ENCODE measurements at places on chromosomes 5 and 9. TPM values are rescaled to one million over a fixed set of nuclear protein-coding genes. Genes with fewer than 3 reads are reported as not detected.

DNA sequence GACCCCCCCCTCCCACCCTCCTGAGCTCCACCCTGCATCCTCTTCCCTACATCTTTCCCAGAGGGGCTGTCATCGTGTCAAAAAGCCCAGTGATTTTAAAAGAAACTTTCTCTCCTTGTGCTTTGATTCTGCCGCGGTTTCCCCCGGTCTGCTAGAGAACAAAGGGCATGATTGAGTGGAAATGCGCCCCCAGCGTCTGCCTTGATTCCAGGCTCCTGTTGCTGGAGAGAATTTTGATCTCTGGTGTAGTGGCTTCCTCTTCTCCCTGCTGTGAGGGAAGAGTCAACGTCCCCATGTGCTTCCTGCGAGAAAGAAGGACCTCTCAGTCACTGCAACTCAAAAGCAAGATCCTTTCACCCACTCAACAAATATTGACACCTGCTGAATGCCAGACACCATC lies 61.9 kb upstream of the RAPGEF1 start:
- H3K36me3 ChIP-seq = no peaks in the 10 kb centered on the region
- no peak overlapping the region for H3K4me3 ChIP-seq
- H3K27me3 ChIP-seq = peaks cover 78% of the 10 kb centered on the region
- no peak overlapping the region for H3K27ac ChIP-seq
- no peaks in the 10 kb centered on the region for H3K4me1 ChIP-seq

DNA sequence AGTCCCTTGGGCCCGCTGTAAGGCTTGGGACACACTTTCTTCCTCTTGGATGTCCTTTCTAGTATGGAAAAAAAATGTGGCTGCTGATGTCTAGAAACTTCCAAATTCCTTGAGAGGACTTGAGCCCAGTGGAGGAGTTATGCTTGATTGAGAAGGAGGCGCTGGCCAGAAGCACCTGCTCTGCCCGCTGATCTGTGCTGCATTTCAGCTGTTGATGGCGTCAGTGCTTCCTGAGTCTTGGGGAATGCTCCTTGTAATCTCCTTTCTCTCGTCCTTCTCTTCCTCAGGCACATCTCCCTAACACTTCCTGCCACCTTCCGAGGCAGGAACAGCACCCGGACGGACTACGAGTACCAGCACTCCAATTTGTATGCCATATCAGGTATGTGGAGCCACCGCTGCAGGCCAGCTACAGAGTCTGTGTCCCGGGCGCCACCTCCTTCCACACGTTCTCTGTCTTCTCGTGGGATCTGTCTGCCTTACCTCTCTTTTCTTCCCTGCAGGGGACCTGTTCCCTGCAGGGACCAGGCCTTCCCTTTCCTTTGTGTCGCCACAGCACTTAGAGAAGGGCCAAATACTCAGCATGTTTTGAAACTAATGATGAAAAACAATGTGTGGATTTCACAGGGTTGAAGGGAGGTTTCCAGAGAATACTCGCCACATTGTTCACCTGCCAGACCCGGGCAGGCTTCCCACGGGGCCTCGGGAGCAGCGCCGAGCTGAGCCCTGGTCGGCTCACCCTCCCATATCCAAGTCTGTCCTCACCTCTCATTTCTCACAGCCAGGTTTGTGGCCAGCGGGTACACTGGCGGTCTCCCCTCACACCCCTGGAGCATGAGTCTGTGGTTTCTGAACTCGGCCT lies 95.2 kb downstream of the MVB12B start:
- DNase-seq = no peak
- no peak overlapping the region for H3K27ac ChIP-seq
- peaks cover 25% of the 10 kb centered on the region for H3K4me1 ChIP-seq
- peaks cover 14% of the 10 kb centered on the region for H3K36me3 ChIP-seq

Gene SH3RF2
- total RNA-seq = 0.33 TPM

Gene TTLL11
- total RNA-seq = 7.1 TPM

DNA sequence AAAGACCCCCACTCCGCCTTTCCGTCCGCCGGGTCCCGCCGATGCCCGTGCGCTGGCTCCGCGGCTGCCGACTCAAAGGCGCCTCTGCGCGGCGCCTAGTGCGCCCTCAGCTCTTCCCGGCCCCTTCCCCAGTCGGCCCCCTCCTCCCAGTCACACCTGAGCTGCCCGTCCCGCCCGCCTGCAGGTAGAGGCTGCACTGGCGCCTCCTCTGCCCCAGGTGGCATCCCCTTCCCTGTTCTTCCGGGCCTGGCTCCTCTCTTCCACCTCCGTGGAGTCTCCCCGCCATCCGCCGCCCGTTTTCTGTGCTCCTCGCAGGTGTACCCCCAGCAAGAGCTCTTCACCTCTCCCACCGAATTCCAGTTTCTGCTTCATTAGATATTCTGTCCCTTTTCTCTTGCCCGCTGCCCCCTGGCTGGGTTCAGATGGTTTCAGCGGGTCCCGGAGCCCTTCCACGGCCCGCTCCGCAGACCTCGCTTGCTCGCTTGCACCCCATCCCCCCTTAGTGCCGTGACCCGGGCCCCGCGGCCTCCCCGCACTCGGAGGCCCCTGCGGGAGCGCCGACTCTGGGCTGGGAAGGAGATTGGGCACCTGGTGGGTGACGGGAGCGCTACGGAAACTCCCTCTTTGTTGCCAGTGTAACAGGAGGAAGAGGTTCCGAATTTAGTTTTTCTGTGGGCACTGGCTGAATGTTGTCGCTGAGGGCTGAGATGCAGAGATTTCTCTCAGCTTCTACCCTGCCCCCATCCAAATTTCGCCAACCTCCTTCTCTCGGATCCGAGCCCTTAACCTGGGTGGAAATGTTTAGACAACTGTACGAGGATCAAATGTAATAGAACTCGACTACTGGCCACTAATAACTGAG lies 809 bp downstream of the SLC44A1 start:
- peaks cover 30% of the 10 kb centered on the region for H3K4me1 ChIP-seq
- no peaks in the 10 kb centered on the region for H3K36me3 ChIP-seq
- no peak for DNase-seq
- peak overlapping the region; percentile 75 for H3K27ac ChIP-seq
- peaks cover 13% of the 10 kb centered on the region for H3K27me3 ChIP-seq

Gene AQP3
- 3.6 TPM for total RNA-seq

Gene FUT7
- not detected for total RNA-seq

Gene GPR150
- total RNA-seq = 0.33 TPM

- no peaks in the 10 kb centered on the region for H3K27me3 ChIP-seq
- DNase-seq = no peak
- peaks cover 8% of the 10 kb centered on the region for H3K36me3 ChIP-seq
- H3K4me1 ChIP-seq = peaks cover 31% of the 10 kb centered on the region
- peak overlapping the region; percentile 37 for H3K27ac ChIP-seq
These were observed 67.5 kb downstream of the ZCCHC7 start for GRCh38 chr9:37187713-37188439.

Gene MORN5
- not detected for total RNA-seq

DNA sequence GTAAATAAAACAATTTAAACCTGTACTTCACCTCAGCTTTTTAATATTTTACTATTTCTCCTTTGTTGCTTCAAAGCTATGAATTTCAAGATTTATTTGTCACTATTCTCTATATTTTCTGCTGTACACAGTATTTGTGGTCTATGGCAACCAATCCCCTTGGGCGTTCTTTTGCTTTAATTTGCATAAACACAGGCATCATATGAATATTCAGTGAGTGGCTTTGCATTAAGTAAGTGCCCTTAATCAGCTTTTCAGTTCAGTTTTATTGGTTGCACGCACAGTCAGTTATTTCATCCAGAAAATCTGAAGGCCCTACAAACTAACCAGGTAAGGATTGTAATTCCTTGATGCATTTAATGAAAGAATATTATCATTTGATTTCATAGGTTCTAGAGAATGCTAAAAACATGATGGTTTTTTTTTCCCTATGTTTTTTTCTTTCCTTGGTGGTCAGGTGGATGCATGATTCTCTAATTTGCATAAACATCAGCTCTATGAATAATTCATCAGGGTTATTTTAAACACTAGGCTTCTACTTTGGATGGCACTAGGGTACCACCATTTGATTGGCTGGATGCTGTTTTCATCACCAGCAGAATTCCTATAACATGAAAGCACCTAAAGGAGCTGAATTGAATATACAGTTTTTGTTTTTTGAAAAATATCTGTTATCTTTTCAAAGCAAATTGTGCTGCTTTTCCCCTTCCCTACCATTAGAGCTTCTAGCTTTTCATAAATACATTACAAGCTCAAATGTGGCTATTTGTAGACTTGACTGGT lies 249.2 kb upstream of the CCNH start:
- no peak for DNase-seq
- H3K4me3 ChIP-seq = no peak overlapping the region
- H3K27ac ChIP-seq = no peak overlapping the region

Gene PCDHB10
- total RNA-seq = 4.3 TPM

DNA sequence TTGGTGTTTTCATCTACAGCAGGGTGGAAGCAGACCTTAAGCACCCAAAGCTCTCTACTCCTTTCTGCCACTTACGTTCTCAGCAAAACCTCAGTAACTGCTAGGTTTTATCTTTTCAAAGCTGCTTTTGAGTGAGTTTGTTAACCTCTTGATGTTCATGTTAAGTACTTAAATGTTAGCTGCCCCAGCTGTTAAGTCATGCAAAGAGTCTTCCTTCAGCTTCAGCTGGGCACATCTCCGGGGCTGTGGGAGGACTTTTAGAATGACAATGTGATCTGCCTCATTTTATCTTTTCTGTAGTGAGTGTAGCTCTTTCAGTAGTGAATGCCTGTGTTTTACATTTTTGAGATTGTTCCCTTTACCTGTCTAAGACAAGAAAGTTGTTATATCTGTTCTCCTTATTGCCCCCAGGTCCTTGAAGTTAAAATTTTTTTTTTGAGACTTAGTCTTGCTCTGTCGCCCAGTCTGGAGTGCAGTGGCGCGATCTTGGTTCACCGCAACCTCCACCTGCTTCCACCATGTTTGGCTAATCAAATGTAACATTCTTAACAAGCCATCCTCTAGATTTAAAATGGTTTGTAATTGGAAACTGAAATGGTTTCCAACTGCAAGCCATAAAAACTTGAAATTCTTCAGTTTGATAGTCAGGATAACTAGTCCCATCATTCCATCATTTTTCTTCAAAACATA lies 19.6 kb downstream of the KDM4C start:
- no peaks in the 10 kb centered on the region for H3K36me3 ChIP-seq
- peaks cover 13% of the 10 kb centered on the region for H3K4me1 ChIP-seq
- H3K27me3 ChIP-seq = no peaks in the 10 kb centered on the region

Gene CLIC3
- 4.9 TPM for total RNA-seq

DNA sequence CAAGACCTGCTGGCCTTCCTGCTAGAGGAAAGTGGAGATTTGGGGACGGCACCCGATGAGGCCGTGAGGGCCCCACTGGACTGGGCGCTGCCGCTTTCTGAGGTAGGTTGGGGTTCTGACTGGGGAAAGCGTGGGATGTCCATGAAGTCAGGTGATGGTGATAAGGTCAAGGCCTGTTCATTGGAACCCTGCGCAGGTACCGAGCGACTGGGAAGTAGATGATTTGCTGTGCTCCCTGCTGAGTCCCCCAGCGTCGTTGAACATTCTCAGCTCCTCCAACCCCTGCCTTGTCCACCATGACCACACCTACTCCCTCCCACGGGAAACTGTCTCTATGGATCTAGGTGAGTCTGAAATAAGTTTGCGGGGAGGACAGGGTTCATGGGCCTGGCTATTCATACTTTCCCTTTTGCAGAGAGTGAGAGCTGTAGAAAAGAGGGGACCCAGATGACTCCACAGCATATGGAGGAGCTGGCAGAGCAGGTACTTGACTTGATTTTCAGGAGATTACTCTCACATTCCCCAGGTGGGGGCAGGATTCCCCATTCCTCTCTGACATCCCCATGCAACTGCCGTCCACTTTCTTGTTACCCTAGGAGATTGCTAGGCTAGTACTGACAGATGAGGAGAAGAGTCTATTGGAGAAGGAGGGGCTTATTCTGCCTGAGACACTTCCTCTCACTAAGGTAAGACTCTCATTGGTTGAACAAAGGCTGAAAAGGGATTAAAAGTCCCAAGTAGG lies 505 bp downstream of the CREB3 start:
- H3K4me1 ChIP-seq = peaks cover 37% of the 10 kb centered on the region
- H3K4me3 ChIP-seq = no peak overlapping the region
- no peaks in the 10 kb centered on the region for H3K27me3 ChIP-seq
- DNase-seq = no peak

GRCh38 chr5:82551840-82552385 lies 273.8 kb upstream of the RPS23 start:
- no peak for DNase-seq
- H3K27ac ChIP-seq = no peak overlapping the region
- H3K4me3 ChIP-seq = no peak overlapping the region
- no peaks in the 10 kb centered on the region for H3K27me3 ChIP-seq

Gene MRPL41
- 50.6 TPM for total RNA-seq

DNA sequence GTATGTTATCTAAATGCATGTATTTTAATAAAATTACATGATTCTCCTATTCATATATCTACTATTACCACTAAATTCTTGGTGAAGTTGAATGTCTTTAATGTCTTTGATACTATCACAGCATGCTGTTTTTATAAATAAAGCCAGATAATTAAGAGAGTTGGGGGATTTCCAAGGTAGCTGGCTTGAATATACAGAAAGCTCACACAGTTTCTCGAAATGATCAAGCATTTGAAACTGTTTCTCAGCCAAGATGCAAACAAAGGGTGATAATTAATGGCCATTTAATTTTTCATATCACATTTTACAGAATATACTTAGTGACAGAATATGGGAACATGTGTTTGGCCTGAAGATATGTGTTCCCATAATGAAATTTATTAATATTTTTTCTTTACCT lies 145.6 kb upstream of the CDH12 start:
- H3K27me3 ChIP-seq = peaks cover 16% of the 10 kb centered on the region
- no peak for DNase-seq
- no peaks in the 10 kb centered on the region for H3K4me1 ChIP-seq
- H3K36me3 ChIP-seq = no peaks in the 10 kb centered on the region
- no peak overlapping the region for H3K4me3 ChIP-seq
- no peak overlapping the region for H3K27ac ChIP-seq

Gene PRDM9
- not detected for total RNA-seq

DNA sequence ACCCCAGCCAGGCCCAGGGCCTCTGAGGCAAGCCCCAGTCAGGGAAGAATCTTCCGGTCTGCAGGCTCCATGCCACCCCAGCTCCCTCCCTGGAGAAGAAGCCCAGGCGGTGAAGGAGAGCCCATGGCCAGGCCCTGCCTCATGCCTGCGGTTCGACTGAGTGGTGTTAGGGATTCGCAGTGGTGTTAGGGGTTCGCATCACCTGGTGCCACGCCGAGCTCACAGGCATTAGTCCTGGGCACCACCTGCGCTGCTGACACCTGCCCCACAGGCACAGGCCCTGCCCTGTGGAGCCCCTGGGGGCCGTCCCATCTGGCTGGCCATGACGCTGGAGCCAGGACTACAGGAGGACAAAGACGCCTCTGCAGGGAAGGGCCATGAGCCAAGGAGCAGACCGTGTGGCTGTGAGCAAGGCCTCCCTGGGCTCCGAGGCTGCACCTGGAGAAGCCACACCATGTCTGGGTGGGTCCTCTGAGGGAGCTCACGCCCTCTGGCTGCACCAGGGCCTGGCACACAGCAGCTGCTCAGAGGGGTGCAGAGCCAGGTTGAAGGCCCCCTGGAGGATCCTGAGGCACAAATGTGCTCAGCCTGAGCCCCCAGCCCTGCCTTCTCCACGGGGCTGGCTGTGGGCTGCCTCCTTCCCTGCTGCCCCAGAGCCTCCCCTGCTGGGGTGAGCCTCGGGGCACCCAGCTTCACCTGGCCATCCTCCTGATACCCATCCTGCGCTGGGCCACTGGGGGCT lies 27.6 kb upstream of the RNF130 start:
- H3K4me1 ChIP-seq = no peaks in the 10 kb centered on the region
- no peaks in the 10 kb centered on the region for H3K27me3 ChIP-seq
- no peak overlapping the region for H3K4me3 ChIP-seq
- H3K27ac ChIP-seq = no peak overlapping the region

Data from chondrocyte (in vitro differentiated cells).